ENCODE measurements at places on chromosomes 16 and 17. TPM values are rescaled to one million over a fixed set of nuclear protein-coding genes. Genes with fewer than 3 reads are reported as not detected.
A peak's percentile ranks its signal among the peaks of the same experiment; 100 is the strongest.

GRCh38 chr17:48427598-48427997, 2.4 kb downstream of the SKAP1 start:
- H3K27ac ChIP-seq: no peak overlapping the region
- H3K4me3 ChIP-seq: no peak overlapping the region
- no peaks in the 10 kb centered on the region for H3K4me1 ChIP-seq
- DNase-seq: no peak
- H3K27me3 ChIP-seq: peaks cover 35% of the 10 kb centered on the region
- no peaks in the 10 kb centered on the region for H3K36me3 ChIP-seq

- H3K4me3 ChIP-seq: peak overlapping the region; percentile 66
- DNase-seq: no peak
- H3K27ac ChIP-seq: peak overlapping the region; percentile 72
These were observed 1.3 kb downstream of the CIITA start for GRCh38 chr16:10878328-10878643.

DNA sequence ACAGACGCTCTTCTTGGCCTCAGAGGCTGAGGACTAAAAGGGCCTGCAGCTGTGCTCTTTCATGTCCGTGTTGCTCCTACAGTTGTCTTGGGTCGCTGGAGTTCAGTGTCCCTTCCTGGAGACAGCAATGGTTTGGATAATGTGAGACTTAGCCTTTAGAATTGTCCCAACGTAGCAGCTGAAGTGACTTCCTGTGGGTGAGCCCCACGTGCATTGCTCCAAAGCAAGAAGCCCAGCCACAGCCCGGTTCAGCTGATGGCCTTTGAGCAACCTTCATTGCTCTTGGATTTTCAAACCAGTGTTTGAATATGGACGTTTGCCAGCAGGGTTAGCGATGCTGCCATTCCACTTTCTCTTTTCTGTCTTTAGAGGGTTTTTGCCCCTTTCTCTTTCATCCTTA, 19.7 kb downstream of the TMEM11 start:
- peaks cover 21% of the 10 kb centered on the region for H3K36me3 ChIP-seq
- H3K27me3 ChIP-seq: no peaks in the 10 kb centered on the region
- no peak for DNase-seq

GRCh38 chr16:81647527-81647926, 131.6 kb upstream of the PLCG2 start:
- no peak for DNase-seq
- H3K4me3 ChIP-seq: no peak overlapping the region
- H3K36me3 ChIP-seq: peaks cover under 1% of the 10 kb centered on the region
- H3K27ac ChIP-seq: no peak overlapping the region
- H3K27me3 ChIP-seq: no peaks in the 10 kb centered on the region
- peaks cover 17% of the 10 kb centered on the region for H3K4me1 ChIP-seq

DNA sequence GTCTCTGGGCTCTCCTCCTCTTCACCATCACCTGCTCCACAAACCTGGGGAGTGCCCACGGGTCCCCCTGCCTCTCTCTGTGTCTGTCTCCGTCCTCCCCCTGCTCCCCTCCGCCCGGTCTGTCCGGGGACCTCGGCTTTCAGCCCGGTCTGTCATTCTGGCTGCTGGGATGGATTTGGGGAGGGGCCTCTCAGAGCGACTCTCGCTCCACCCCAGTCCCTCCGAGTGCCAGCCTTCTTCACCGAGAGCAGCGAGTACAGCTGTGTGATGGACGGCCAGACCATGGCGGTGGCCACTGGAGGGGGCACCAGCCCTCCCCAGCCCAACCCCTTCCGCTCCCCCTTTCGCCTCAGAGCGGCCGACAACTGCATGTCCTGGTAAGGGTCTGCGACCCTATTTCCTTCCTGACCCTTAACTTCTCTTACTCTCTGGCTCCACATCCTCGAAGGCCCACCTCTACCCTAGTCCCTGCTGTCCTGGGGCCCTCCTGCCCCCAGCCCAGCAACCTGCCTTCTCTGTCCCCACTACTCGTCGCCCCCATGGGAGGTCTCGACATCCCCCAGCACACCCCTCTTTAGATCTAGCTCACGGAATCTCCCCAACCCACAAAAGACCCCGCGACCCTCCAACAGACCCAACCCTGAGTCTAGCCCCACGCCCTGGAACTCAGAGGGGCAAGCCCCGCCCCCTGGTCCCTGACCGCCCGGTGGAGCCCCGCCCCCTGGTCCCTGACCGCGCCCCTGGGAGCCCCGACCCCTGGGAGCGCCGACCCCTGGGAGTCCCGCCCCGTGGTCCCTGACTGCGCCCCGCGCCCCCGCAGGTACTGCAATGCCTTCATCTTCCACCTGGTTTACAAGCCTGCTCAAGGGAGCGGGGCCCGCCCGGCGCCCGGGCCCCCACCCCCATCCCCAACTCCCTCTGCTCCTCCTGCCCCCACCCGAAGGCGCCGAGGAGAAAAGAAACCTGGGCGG, 5.6 kb upstream of the CXCL16 start:
- H3K4me3 ChIP-seq: no peak overlapping the region
- H3K36me3 ChIP-seq: no peaks in the 10 kb centered on the region
- no peak for DNase-seq
- peaks cover 4% of the 10 kb centered on the region for H3K27me3 ChIP-seq

- H3K4me3 ChIP-seq: no peak overlapping the region
- H3K27ac ChIP-seq: no peak overlapping the region
- no peaks in the 10 kb centered on the region for H3K4me1 ChIP-seq
- no peak for DNase-seq
- H3K36me3 ChIP-seq: no peaks in the 10 kb centered on the region
These were observed 9.2 kb downstream of the GRIN2A start for GRCh38 chr16:10172848-10173655.

- H3K4me1 ChIP-seq: peaks cover 16% of the 10 kb centered on the region
- H3K27ac ChIP-seq: no peak overlapping the region
- no peak for DNase-seq
These were observed 4.1 kb downstream of the MRPS7 start for GRCh38 chr17:75265614-75266315.

DNA sequence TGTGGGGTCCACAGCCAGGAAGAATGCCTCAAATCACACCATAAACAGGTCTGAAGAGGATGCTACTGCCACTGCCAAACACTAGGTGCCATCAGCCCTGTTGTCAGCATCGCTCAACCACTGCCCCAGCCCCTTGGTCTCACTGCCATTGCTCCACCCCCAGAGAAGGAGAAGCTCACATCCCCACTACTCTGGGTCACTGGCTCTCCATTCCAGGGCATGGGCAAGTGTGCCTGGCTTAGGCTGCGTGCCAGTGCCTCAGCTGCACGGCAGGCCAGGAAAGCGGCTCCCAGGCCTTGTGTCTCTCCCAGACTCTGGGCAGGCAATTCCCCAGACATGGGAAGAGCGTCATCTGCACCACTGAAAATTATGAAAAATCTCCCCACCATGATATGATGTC, 1.2 kb upstream of the IGSF6 start:
- no peak overlapping the region for H3K27ac ChIP-seq
- H3K36me3 ChIP-seq: peaks cover 12% of the 10 kb centered on the region
- no peaks in the 10 kb centered on the region for H3K27me3 ChIP-seq
- H3K4me3 ChIP-seq: no peak overlapping the region
- peaks cover 24% of the 10 kb centered on the region for H3K4me1 ChIP-seq
- no peak for DNase-seq

- peaks cover 14% of the 10 kb centered on the region for H3K36me3 ChIP-seq
- H3K27me3 ChIP-seq: peaks cover 25% of the 10 kb centered on the region
- DNase-seq: no peak
- H3K4me1 ChIP-seq: peaks cover 27% of the 10 kb centered on the region
These were observed 3.6 kb downstream of the THOC6 start for GRCh38 chr16:3027489-3027795.

GRCh38 chr17:16243801-16244567, 27.0 kb downstream of the PIGL start:
- H3K27ac ChIP-seq: no peak overlapping the region
- no peaks in the 10 kb centered on the region for H3K27me3 ChIP-seq
- H3K4me3 ChIP-seq: no peak overlapping the region
- no peaks in the 10 kb centered on the region for H3K4me1 ChIP-seq
- H3K36me3 ChIP-seq: no peaks in the 10 kb centered on the region

- H3K27ac ChIP-seq: no peak overlapping the region
- no peak for DNase-seq
- H3K36me3 ChIP-seq: no peaks in the 10 kb centered on the region
- H3K4me3 ChIP-seq: peak overlapping the region; percentile 19
- peaks cover 4% of the 10 kb centered on the region for H3K4me1 ChIP-seq
These were observed 79.0 kb downstream of the RPA1 start for GRCh38 chr17:1908699-1909309.

DNA sequence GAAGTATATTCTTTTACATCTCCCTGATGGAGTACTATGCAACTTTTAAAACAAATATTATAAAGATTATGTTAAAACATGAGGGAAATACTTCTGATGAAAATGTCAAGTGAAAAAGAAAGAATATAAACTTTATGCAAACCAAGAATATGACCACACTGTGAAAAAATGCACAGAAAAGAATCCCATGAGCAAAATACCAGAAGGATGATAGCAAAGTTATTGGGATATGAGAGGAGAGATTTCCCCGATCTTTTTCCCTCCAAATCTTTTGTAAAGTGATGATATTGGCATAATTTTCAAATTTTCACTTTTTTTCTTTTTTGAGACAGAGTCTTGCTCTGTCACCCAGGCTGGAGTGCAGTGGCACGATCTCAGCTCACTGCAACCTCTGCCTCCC, 36.6 kb upstream of the SMURF2 start:
- H3K36me3 ChIP-seq: no peaks in the 10 kb centered on the region
- DNase-seq: no peak
- H3K27me3 ChIP-seq: no peaks in the 10 kb centered on the region

DNA sequence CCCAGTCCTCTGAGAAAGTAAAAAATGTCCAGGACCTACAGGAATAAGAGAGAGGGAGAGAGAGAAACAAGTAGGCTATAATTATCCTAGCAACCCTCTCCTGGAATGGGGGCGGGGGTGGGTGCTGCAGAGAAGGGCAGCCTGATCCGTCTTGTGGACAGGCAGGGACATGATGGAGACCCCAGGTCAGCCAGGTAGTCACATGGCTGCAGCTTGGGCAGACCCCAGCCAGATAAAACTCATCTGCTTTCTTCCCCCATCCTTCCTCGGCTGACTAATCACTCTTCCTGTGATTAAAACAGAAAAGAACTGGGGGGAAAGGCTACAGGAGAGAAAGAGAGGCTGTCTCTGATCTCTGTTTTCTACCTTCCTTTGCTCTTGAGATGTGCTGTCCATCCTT, 32.6 kb downstream of the COPZ2 start:
- DNase-seq: no peak
- H3K4me3 ChIP-seq: no peak overlapping the region
- peaks cover 9% of the 10 kb centered on the region for H3K27me3 ChIP-seq
- no peak overlapping the region for H3K27ac ChIP-seq
- H3K36me3 ChIP-seq: no peaks in the 10 kb centered on the region

DNA sequence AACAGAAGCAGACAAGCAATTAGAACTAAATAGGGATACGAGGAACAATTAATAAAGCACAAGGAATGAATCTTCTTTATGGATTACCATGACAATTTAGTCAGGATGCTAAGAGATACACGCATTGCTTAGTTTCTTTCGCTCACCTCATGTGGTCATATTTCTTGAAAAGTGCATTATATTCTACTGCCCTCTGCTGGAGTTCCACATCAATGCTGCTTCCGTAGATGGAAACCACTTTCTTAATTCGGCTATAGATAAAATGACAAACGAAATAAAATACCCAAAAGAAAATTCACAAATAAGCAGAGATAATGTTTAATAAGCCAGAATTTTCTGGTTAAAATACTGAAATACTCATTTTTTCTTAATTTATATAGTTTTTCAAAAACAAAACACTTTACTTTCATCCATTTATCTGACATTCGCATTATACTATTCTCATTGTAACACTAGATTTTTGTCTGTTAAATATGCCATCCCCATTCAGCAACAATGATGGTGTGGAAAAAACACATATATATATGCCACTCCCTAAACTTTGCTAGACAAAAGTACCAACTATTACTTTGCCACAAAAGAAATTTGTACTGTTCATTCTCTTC, 22.0 kb upstream of the PHLPP2 start:
- no peak overlapping the region for H3K4me3 ChIP-seq
- no peak for DNase-seq
- no peaks in the 10 kb centered on the region for H3K4me1 ChIP-seq
- no peak overlapping the region for H3K27ac ChIP-seq
- no peaks in the 10 kb centered on the region for H3K27me3 ChIP-seq

GRCh38 chr17:77315551-77316190, 174.9 kb downstream of the SEC14L1 start:
- no peaks in the 10 kb centered on the region for H3K27me3 ChIP-seq
- DNase-seq: peak; percentile 73
- H3K36me3 ChIP-seq: no peaks in the 10 kb centered on the region
- no peak overlapping the region for H3K4me3 ChIP-seq
- H3K27ac ChIP-seq: peak overlapping the region; percentile 47

- no peaks in the 10 kb centered on the region for H3K4me1 ChIP-seq
- DNase-seq: no peak
- H3K36me3 ChIP-seq: no peaks in the 10 kb centered on the region
- H3K27me3 ChIP-seq: peaks cover 31% of the 10 kb centered on the region
These were observed 17.7 kb downstream of the HOXB1 start for GRCh38 chr17:48513097-48513496.

- no peak overlapping the region for H3K4me3 ChIP-seq
- H3K36me3 ChIP-seq: peaks cover 57% of the 10 kb centered on the region
- no peak for DNase-seq
- H3K4me1 ChIP-seq: peaks cover 3% of the 10 kb centered on the region
These were observed 7.4 kb downstream of the ZNF689 start for GRCh38 chr16:30602616-30603277.

GRCh38 chr17:47315451-47316266, 8.1 kb upstream of the EFCAB13 start:
- H3K27me3 ChIP-seq: no peaks in the 10 kb centered on the region
- no peaks in the 10 kb centered on the region for H3K36me3 ChIP-seq
- H3K4me3 ChIP-seq: no peak overlapping the region
- H3K27ac ChIP-seq: no peak overlapping the region
- peaks cover 12% of the 10 kb centered on the region for H3K4me1 ChIP-seq

TBC1D3B gene
- total RNA-seq: 8.2 TPM

PLA2G10 gene
- 6.6 TPM for total RNA-seq

TM4SF5 gene
- not detected for total RNA-seq

KRT33B gene
- total RNA-seq: not detected

CHST5 gene
- total RNA-seq: not detected

MYL4 gene
- total RNA-seq: 2.2 TPM

XPO6 gene
- 102 TPM for total RNA-seq

PTX4 gene
- not detected for total RNA-seq

CTRB2 gene
- total RNA-seq: 0.78 TPM

RGS9 gene
- 8.7 TPM for total RNA-seq

MYCBPAP gene
- total RNA-seq: 1.3 TPM

ARL5C gene
- not detected for total RNA-seq

CRHR1 gene
- not detected for total RNA-seq

ITGA2B gene
- 4.6 TPM for total RNA-seq

Data from upper lobe of right lung (tissue), 1 donor.